Body of pancreas (tissue), 4 donors: ENCODE measurements at places on chromosomes 5 and 9. TPM values are rescaled to one million over a fixed set of nuclear protein-coding genes. Genes with fewer than 3 reads are reported as not detected.

DNA sequence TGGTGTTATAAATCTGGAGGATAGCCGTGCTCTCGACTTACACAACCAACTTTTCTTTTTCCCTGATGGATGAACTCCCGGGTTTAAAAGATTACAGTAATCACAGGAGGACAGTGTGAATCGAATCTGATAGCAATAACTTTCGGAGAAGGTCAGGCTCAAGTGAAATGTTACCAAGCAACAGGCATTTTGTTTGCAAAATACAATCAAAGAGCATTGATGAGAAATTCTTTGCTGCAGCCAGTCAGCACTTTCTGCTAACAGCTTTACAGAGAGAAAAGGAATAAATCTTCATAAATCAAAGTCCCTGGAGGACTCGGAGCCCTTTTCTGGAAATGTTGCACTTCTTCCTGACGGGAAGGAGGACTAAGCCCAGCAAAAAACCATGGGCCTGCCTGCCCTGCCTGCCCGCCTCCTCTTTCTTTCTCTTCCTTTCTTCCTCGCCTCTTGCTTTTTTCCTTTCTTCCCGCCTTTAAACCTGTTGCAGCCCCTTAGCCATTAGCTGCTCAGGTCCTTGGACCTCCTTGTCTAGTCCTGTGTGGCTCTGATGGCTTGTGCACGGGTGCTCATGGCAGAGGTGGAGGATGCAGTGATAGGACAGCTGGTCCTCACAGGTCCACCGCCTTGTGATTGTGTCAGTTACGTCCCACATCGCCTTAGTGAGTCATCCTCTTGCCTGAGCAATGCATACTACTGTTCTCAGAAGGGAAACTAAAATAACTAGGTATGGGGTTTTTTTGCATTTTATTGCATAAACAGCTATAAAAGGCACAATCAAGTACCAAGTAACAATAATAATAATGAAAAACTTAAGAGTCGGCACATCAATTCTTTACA is 6.2 kb downstream of the DMRT3 start:
- no peaks in the 10 kb centered on the region for H3K4me1 ChIP-seq
- H3K36me3 ChIP-seq = no peaks in the 10 kb centered on the region
- no peak overlapping the region for H3K27ac ChIP-seq
- no peak overlapping the region for H3K4me3 ChIP-seq
- DNase-seq = no peak

GRCh38 chr9:78973907-78974306 is 597.9 kb upstream of the TLE4 start:
- no peaks in the 10 kb centered on the region for H3K4me1 ChIP-seq
- no peak overlapping the region for H3K4me3 ChIP-seq
- H3K36me3 ChIP-seq = no peaks in the 10 kb centered on the region
- no peak overlapping the region for H3K27ac ChIP-seq

- no peaks in the 10 kb centered on the region for H3K27me3 ChIP-seq
- peak overlapping the region; percentile 47 for H3K4me3 ChIP-seq
- peaks cover 37% of the 10 kb centered on the region for H3K4me1 ChIP-seq
- peak overlapping the region; percentile 83 for H3K27ac ChIP-seq
- DNase-seq = peak; percentile 82
- H3K36me3 ChIP-seq = no peaks in the 10 kb centered on the region
These were observed 5.5 kb upstream of the SET start for GRCh38 chr9:128683340-128684064.

DNA sequence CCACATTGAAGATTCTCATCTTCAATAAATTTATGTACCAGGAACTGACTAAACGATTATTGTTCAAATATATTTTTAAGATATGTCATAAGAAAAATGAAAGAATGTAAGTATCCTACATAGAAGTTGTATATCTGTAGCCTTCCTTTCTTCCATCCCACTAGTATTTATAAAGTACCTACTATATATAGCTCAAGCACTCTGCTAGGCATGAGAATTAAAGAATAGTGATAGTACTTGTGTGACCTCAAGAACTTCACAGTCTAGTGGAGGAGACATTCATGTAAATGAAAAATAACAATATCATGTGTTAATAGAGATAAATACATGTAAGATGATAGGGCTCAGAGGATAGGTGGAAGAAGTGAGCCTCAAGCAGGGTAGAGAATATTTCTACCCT is 201.0 kb upstream of the HMHB1 start:
- DNase-seq = no peak
- H3K27ac ChIP-seq = no peak overlapping the region
- H3K27me3 ChIP-seq = no peaks in the 10 kb centered on the region
- no peak overlapping the region for H3K4me3 ChIP-seq

DNA sequence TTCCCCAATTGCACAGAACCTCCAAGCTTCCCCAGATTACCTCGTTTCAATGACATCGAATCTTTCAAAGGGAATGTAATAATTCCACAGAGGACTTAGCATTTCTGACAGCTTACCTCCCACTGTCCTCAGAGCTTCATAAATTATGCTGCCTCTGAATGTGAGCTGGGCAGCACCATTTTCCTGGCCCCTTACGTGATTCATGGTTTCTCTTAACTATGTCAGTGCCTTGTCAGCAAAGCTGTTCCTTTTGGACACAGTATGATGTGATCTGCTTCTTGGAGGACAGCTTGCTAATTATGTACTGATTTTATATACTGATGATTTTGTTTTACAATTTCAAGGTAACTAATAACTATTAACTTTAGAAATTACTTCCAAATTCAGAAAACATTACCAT is 27.7 kb upstream of the SSBP2 start:
- DNase-seq = no peak
- peaks cover 28% of the 10 kb centered on the region for H3K4me1 ChIP-seq
- H3K36me3 ChIP-seq = no peaks in the 10 kb centered on the region

DNA sequence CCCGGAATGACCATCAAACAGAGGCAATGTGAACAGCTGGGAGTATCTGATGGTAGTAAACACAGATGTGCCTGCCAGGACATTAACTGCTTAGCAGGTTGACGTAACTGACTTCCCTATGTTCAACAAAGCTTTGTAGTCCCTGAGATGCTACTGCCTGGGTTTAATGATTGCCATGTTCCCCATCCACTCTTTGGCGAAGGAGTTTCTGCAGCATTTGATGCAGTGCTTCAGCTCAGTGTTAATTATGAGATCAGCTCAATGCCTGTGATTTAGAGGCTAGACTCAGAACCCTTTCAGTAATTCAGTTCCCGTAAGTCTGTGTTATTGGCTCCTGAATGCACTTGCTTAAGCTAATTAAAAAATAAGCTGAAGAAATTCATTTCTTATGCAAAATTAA is 547.3 kb upstream of the ZNF608 start:
- no peaks in the 10 kb centered on the region for H3K4me1 ChIP-seq
- DNase-seq = no peak
- no peaks in the 10 kb centered on the region for H3K36me3 ChIP-seq
- H3K27ac ChIP-seq = no peak overlapping the region
- H3K4me3 ChIP-seq = no peak overlapping the region

GRCh38 chr5:95711501-95712346 is 19.4 kb upstream of the RHOBTB3 start:
- peaks cover 19% of the 10 kb centered on the region for H3K4me1 ChIP-seq
- H3K27ac ChIP-seq = no peak overlapping the region
- no peaks in the 10 kb centered on the region for H3K36me3 ChIP-seq
- H3K27me3 ChIP-seq = no peaks in the 10 kb centered on the region

DNA sequence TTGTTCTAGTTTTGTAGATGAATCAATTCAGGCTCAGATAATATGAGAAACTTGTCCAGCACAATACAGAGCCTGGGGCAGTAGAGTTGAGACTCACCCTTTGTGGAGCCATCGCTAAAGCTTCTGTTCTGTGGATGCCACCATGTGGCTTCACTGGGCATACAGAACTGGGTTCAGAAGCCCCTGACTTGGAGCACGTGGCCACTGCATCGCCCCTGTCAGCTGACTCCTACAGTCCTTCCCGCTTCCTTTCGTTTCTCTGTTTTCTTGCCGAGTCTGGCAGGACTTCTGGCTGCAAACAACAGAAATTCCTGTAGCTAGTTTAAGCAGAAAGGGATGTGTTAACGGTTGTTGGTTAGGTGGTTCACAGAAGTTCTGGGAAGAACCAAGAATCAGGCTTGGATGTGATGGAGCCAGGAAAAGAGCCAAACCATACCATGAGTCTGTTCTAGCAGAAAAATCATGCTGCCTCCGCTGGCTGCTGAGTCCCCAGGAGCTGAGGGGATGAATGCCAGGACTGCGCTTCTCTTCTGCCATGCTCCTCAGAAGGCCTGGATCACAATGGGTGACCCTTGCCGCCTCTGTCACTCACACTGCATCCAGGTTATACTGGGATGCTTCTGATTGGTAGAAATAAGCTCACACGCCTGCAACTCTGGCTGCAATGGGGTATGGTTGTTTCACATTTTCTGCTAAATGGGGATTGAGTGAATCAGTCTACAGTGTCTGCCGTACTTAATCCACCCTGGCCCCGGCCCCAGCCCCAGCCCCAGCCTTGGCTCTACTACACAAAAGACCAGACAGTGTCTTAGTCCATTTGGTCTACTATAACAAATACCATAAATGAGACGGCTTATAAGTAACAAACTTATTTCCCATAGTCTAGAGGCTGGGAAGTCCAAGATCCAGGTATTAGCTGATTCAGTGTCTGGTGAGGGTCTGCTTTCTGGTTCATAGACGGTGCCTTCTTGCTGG is 262.5 kb downstream of the GOLPH3 start:
- no peaks in the 10 kb centered on the region for H3K27me3 ChIP-seq
- no peaks in the 10 kb centered on the region for H3K36me3 ChIP-seq
- H3K27ac ChIP-seq = no peak overlapping the region
- H3K4me3 ChIP-seq = no peak overlapping the region

DNA sequence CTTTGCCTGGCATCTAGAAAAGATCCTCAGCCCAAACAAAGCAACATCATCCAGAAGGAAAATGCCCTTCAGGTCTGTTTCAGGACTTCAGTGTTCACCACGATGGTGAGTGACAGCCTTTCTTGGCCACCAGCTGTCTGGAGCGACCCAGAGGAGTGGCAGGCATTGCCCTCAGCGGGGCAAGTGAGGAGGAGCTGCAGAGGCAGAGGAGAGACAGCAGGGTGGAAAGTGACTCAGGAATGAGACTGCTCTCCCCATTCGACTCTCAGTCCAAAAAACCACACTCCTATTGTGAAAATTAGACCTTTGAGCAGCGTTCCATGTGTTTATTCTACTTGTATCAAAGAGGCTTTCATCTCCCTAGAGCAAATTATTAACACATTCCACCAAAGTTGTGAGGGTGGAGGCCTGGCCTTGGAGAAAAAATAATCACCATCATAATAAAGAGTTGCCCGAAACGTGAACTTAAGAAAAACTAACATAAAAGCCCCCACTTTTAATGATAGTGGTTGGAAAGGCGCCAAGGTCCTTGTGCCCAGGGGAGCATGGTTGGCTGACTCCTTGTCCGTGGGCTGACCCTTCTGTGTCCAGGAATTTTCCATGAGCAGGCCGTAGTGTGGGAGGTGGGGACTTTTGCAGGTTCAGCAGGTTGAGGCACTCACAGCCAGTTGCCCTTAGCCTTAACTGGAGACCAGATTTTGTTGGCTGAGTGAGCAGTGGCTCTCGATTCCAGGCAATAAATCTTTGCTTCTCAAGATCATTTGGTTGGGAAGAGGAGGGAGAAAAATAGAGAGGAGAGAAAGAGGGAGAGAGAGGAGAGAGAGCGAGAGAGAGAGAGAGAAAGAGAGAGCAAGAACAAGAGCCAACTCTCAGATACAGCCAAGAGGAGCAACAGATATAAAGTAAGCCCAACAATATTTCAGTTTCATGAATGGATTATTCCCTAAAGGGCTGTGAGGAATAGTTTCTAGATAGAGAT is 125.9 kb upstream of the ANKRD55 start:
- peak overlapping the region; percentile 78 for H3K27ac ChIP-seq
- H3K4me3 ChIP-seq = no peak overlapping the region
- peaks cover 46% of the 10 kb centered on the region for H3K4me1 ChIP-seq
- H3K27me3 ChIP-seq = no peaks in the 10 kb centered on the region
- DNase-seq = peak; percentile 67

GRCh38 chr5:54404568-54404967 is 50.9 kb upstream of the HSPB3 start:
- no peaks in the 10 kb centered on the region for H3K27me3 ChIP-seq
- H3K4me3 ChIP-seq = no peak overlapping the region
- H3K36me3 ChIP-seq = no peaks in the 10 kb centered on the region
- no peaks in the 10 kb centered on the region for H3K4me1 ChIP-seq

DNA sequence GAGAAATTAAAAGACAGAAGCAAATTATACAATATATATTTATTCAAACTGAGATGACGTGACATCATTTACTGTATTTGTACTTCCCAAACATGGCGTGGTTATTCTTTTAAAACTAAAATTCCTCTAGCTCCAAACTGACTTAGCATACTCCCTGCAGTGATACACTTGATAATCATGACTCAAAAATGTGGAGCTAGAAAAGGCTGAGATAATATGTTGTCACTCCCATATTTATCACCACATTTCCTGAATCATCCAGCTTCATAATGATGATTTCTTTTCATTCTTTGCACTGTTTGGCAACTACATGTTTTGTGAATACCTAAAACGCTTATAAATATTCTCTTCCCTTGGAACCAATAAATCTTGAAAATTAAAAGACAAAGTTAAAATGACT is 341.0 kb downstream of the EBF1 start:
- DNase-seq = no peak
- no peaks in the 10 kb centered on the region for H3K27me3 ChIP-seq
- no peak overlapping the region for H3K27ac ChIP-seq
- H3K4me3 ChIP-seq = no peak overlapping the region
- no peaks in the 10 kb centered on the region for H3K4me1 ChIP-seq

- no peak for DNase-seq
- H3K4me3 ChIP-seq = no peak overlapping the region
- H3K36me3 ChIP-seq = no peaks in the 10 kb centered on the region
- H3K4me1 ChIP-seq = no peaks in the 10 kb centered on the region
- no peaks in the 10 kb centered on the region for H3K27me3 ChIP-seq
These were observed 97.1 kb upstream of the IL12B start for GRCh38 chr5:159427180-159428012.

- H3K36me3 ChIP-seq = peaks cover 18% of the 10 kb centered on the region
- no peak overlapping the region for H3K4me3 ChIP-seq
- DNase-seq = no peak
- no peak overlapping the region for H3K27ac ChIP-seq
- peaks cover 47% of the 10 kb centered on the region for H3K4me1 ChIP-seq
- H3K27me3 ChIP-seq = no peaks in the 10 kb centered on the region
These were observed 6.5 kb downstream of the NTMT1 start for GRCh38 chr9:129632460-129632859.

- DNase-seq = peak; percentile 3
- H3K27me3 ChIP-seq = no peaks in the 10 kb centered on the region
- no peaks in the 10 kb centered on the region for H3K4me1 ChIP-seq
These were observed 10.1 kb downstream of the BRD9 start for GRCh38 chr5:882253-883183.

GRCh38 chr9:93731963-93732362 is 155.6 kb downstream of the PHF2 start:
- no peak for DNase-seq
- no peaks in the 10 kb centered on the region for H3K4me1 ChIP-seq
- no peak overlapping the region for H3K4me3 ChIP-seq
- H3K27ac ChIP-seq = no peak overlapping the region

DNA sequence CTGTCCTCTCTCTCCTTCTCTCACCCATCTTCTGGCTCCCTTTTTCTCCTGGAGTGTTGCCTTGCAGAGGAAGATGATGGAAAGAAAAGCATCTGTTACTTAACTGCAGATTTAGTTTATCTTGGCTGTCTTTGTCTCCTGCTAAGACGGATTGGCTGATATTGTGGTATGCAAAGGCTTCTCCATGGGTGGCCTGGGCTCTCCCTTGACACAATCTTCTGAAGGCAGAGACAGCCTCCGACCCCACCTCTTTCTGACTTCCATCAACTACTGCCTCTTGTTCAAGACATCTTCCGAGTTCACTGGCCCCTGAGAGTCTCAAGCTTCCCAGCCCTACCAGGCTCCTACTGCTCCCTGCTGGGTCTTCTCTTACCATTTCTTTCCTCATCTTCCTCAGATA is 403.7 kb downstream of the LRRC70 start:
- no peaks in the 10 kb centered on the region for H3K4me1 ChIP-seq
- H3K27me3 ChIP-seq = no peaks in the 10 kb centered on the region
- no peaks in the 10 kb centered on the region for H3K36me3 ChIP-seq

PCDHGA5 gene
- total RNA-seq = 6.0 TPM

PTCH1 gene
- 8.3 TPM for total RNA-seq

OR1J2 gene
- not detected for total RNA-seq

IFNB1 gene
- not detected for total RNA-seq

FAM151B gene
- total RNA-seq = 1.6 TPM
